ENCODE measurements at places on chromosomes 5 and 9.

DNA sequence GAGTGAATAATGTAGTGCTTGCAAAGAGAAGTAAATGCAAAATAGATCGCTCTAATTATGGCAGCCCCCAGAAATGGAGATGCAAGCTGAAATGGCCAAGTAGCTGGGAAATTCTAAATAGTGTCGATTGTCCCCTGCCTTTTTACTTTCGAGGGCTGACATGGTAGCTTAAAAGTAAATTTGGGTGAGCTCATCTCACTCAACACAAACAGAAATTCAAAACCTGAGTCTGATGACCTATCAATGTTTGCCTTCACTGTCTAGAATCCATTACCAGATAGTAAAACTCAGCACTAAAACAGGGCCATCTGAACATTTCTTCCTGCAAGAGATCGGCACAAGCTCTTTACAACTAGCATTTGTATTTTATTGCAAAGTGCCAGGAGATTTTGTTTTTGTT is 7.0 kb upstream of the LHX2 start:
- DNase-seq: no peak

DNA sequence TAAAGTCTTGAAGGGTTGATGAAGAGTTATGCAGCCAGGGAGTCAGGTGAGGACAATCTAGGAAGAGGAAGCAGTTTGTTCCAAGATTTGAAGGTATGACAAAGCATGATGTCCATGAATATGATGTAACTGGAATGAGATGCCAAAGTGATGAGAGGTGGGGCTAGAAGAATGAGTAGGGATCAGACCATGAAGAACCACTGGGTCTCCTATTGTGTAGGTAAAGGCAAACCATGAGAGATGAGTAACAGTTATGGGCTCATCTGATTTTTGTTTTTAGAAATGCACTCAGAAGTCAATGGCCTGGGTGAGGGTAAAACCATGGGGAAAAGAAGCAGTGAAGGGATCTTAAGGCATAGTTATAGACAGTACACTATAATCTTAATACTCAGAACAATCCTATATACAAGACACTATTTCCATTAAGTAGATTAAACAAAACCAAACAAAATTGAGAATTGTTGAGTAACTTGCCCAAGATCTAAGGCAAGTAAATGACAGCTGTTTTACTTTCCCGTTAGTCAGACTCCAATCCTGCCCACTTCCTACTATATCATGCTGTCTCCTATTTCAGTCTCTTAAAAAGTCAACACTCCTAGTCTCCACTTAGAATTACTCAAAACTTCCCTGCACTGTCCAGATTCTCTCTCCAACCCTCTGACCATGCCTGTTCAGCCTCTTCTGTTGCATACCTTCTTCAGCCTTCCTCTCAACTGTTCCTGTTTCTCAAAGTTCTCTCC is 393.8 kb upstream of the MEF2C start:
- DNase-seq: no peak

GRCh38 chr9:128072144-128073021 is 4.4 kb downstream of the SLC25A25 start:
- DNase-seq: no peak

- DNase-seq: no peak
These were observed 12.8 kb upstream of the PHF19 start for GRCh38 chr9:120889606-120890271.

DNA sequence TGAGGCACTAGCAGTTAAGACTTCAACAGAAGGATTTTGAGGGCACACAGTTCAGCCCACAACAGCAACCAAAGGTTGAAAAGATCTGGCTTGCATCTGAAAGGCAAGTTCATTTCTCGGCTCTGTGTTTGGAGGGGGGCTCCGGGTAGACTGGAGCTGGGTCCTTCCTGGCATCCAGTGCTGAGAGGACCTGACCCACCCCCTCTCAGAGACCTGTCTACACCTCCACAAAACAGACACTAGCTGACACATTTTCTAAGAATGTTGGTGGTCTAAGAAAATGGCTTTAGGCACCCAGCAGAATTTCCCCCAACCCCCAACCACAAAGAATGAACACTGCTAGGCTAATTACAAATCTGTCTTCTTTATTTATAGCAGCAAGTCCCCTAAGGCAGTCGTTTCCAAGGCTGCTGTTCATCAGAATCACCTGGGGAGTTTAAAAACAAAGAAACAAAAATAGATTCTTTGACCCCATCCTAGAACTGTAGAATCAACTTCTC is 6.2 kb upstream of the PTCH1 start:
- DNase-seq: no peak

- no peak for DNase-seq
These were observed 138.1 kb downstream of the C5orf15 start for GRCh38 chr5:133830281-133830680.

- no peak for DNase-seq
These were observed 21.0 kb downstream of the C5orf15 start for GRCh38 chr5:133947431-133947841.

GRCh38 chr5:149632311-149633251 is 51.3 kb downstream of the ARHGEF37 start:
- DNase-seq: no peak

DNA sequence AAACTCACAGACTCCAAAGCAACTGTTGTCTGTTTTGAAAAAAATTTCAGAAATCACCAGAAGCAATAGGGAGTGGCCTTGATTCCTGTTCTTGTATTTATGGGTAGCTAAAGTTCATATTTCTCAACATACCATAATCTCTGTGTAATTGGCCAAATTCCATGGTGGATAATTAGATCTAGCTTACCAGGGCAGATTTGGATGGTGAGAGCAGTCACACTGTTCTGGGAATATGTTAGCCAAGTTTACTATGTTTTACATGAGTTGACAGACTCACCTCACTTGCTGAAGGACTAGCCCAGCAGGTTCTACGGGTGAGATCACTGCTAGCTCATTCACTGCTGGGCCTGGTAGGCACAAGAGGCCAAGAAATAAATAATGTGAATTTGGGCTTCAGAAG is 32.7 kb upstream of the CDKN2B start:
- DNase-seq: no peak

GRCh38 chr9:125842242-125842641 is 95.1 kb downstream of the PBX3 start:
- DNase-seq: no peak

DNA sequence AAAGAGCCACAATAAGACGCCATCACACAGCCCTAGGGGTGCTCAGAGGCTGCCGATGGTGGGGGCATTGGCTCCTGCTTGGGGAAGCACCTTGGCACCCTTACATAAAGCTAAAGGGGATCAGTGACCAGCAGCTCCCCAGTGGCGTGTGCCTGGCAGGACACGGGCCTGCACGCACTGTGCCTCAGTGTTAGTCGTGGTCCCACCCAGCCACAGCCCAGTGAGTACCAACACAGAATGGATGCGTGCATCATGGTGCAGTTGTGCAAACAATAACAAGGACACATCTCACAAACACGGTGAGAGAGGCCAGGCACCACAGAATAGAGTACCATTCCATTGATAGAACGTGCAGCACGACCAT is 103.2 kb downstream of the WNK2 start:
- DNase-seq: no peak

DNA sequence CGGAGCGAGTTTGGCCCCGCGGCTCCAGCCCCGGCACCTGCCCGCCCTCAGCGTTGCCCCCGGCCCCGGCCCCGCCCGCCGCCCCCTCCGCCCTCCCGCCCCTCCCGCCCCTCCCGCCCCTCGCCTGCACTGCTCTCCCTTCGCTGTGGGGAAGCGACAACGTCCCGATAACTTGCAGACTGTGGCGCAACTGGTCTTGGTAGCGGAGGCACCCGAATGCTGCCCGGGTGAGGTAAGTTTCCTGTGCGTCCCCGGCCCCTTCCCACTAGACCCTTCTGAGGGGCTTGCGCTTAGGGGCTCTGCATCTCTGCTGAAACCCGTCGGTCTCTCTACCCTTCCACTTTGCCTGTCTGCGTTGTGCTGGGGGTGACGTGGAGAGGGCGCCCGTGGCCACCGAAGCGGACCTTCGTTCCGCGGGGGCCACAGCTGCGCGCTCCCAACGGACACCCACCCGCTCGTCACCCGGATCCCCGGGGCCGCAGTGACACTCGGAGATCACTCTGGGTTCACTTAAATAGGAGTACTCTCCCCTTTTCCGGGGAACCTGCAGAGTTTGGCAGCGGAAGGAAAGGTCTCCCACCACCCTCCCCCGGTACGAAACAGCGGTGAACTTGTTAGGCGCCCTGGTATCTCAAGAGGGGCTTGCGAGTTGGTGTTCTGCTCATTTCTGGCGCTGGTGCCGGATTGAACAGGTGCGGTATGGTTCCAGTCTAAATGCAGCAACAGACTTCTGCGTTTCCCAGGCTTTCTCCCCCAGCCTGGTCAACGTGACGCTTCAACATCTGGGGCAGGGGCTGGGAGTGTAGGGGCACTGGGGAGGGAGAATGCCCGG is 707 bp downstream of the PIP5K1B start:
- DNase-seq: peak; percentile 61

- no peak for DNase-seq
These were observed 589.4 kb downstream of the NR2F1-AS1 start for GRCh38 chr5:92991581-92992067.

GRCh38 chr5:79795764-79796398 is 106.2 kb downstream of the CMYA5 start:
- no peak for DNase-seq

GRCh38 chr9:132241840-132242620 is 80.2 kb downstream of the NTNG2 start:
- peak; percentile 56 for DNase-seq

- DNase-seq: no peak
These were observed 2205.1 kb upstream of the C9orf72 start for GRCh38 chr9:29778281-29778849.

DNA sequence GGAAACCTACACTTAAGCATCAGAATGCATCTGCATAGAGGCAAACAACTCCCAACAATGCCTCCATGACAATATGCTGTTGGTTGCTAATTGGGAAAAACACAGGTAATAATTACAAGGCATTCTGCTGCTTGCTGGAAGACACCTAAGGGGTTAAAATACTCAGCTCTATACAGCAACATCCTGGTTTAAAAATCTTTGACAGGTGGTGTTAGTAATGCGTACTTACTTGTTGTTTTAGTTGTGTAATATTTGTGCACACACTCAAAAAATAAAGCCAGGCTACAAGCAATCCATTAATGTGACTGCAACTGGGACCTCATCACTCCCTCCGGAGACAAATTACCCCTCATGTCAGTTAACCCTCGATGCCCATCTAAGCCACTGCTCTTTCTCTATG is 126.3 kb upstream of the ELL2 start:
- DNase-seq: no peak

- no peak for DNase-seq
These were observed 30.3 kb upstream of the PUM3 start for GRCh38 chr9:2874001-2874750.

DNA sequence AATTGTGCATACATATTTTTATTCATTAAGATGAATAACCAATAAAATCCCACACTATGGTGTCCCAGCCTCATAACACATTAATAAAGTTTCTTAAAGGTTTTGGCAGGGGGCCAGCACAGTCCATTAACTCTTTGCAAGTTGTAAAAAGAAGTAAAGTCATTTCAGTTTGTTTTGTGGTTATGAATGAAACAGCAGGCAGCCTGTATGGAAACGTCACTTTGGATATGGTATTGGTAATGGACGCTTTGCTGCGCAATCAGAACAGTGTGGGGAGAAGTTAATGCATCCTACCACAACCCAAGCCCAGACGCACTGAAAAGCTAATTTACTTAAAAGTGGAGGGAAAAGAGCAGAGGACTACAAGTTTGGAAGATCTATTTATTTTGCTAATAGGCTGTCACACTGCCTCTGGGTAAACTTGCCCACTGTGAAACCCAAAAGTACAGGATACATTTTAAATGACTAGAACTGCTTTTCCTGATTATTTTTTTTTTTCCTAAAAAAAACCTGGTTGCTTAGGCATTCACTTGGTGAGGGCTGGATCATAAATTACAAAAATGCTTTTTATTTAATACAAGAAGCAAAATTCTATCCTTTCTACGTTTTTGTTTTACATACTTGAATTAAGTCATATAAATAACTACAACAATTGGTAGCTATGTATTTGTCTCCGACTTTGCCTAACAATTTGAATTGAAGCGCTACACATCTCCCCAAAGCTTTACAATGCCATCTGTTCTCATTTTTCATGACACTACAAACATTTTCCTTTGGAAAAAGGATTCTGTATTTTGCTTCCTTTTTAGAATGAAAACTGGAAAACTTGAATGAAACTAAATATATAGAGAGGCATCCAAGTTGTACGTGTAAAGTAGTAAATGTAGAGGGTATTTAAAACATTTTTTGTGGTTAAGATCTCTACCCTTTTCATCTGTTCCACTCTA is 104.3 kb downstream of the NFIB start:
- no peak for DNase-seq

DNA sequence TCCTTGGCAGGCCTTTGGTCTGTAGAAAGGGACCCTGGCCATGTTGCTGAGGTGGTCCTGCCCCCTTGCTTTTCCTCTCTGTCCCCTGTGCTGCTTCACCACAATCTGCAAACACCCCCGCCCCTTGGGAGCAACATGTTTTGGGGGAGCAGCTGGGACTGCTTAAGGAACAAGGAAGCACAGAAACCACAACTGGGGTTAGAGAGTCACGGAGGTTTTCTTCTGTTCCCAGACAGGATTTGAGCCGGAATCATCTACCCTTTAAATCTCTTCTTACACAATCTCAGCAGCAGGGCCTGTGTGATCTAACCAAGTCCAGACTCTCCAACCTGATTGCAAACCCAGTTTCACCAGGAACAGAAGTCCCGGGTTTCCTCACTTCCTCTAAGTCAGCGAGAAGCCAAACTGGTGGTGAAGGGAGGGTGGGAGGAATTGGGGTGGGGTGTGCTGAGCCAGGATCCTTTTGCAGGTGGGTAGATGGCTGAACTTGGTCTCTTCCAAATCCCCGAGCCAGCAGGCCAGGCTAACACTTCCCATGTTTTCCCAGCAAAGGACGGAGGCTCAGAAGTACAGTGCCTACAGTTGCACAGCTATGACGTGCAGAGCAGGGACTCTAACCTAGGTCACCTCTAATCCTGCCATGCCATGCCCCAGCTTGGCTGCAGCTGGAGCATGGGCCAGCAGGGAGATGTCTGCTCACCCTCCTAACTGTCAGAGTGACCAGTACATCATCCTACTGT is 25.0 kb downstream of the SH3PXD2B start:
- no peak for DNase-seq

- DNase-seq: no peak
These were observed 30.9 kb downstream of the GALNT10 start for GRCh38 chr5:154221371-154221896.

DNA sequence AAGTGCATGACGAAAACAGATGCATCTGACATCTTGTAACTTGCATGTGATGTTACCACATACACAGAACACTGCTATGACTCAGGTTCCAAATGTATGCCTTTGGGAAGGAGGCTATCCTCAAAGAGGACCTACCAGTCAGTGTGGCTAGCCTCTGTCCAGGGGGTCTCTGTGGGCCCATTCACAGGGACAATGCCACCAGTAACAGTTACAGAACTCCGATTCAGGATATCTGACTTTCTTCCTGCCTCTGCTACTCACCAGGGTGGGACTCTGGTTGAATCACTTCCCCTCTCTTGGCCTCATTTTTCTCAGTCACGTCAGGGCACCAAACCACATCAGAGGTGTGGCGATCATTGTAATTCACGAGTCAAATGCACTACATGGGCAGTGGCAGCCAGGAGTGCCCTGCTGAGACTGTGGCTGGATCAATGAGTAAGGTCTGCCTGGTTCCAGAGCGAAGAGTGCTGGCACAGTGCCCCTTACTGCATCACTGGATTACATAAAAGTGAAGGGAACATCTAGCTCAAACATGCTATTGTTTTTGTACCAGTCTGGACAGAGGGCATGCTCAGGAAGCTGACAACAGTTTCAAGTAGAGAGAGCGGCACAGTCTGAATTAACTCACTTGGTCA is 13.2 kb downstream of the ATOX1 start:
- no peak for DNase-seq
